ENCODE measurements at places on chromosomes 1 and 21.
A peak's percentile ranks its signal among the peaks of the same experiment; 100 is the strongest.

GRCh38 chr1:216750031-216750627, 26.9 kb upstream of the ESRRG start:
- peak; percentile 63 for DNase-seq

DNA sequence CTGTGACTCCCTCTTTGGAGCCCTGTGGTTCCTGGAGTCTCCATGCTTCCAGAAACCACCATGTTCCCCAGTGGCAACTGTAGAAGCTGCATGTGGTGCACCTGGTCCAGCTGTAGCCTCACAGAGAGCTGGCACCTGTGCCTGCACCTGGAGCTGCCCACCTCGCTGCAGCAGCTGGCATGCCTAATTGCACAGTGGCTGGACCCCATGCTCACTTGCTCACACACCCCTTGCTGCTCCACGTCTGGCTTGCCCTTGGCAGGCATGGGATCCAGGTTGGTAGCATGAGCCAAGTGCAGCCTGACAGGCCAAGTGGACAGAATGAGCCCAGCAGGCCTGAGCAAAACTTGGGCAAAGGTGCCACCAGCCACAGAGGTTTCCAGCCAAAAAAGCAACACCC, 680.1 kb downstream of the MATN1 start:
- DNase-seq = no peak

DNA sequence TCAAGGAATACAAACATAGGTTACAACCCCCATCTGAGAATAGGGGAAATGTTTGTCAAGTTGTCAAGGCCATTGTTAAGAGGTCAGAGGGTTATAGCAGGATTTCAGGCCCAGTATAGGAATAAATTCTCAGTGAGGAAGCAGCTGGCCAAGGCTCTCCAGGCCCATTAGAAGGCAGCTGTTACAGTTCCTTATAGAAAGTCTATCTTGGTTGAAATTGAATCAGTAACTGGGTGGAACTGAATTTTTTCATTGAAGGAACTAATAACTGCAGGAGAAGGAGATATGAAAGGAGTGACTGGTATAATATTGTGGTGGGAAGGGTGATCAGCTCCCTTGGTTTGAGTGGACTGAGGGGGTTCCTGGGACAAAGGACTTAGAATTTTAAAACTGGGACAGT, 134.1 kb downstream of the CYYR1 start:
- no peak for DNase-seq

DNA sequence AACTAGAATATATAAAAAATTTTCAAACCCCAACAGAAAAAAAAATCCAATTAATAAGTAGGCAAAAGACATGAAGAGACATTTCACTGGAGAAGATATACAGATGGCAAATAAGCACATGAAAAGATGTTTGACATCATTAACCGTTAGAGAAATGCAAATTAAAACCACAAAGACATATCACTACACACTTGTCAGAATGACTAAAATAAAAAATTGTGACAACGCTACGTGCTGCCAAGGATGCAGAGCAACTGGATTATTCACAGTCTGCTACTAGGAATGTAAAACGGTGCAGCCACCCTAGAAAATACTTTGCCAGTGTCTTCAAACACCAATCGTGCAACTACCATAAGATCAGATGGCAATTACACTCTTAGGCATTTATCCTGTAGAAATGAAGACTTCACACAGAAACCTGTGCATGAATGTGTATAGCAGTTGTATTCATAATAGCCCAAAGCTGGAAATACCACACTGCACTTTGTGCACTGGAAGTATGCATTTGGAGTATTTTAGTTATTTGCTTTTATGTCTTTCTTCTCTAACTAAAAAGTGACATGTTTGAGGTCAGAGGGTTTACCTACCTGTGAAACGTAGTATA, 75.3 kb upstream of the PALMD start:
- no peak for DNase-seq

DNA sequence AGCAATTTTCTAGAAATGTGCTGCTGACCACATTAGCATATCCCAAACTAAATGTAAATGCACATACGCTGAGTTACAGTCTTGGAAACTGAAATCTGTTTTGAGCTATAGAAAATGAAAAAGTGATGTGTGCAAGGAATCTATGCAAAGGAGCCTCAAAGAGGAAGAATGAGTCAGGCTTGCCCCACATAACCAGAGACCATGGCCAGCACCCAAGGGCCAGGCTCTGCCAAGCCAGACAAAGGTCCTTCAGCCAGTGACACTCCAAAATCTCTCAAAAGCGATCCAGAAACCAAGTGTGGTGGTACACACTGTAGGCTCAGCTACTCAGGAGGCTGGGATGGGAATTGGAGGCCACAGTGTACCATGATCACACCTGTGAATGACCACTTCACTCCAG, 195.2 kb downstream of the TOMM20 start:
- DNase-seq = no peak

GRCh38 chr1:18090636-18091035, 17.0 kb upstream of the IGSF21 start:
- DNase-seq = no peak
